Caki2 (cell line): ENCODE measurements at places on chromosomes 2 and 18. TPM values are rescaled to one million over a fixed set of nuclear protein-coding genes. Genes with fewer than 3 reads are reported as not detected.

GRCh38 chr2:133966720-133967304 lies 287.1 kb upstream of the MGAT5 start:
- no peak for DNase-seq

The TRABD2A gene
- total RNA-seq: 0.34 and 2.6 TPM in 2 replicates

- DNase-seq: no peak
Measured at GRCh38 chr2:241083091-241083415, 19.0 kb downstream of the MTERF4 start.

- no peak for DNase-seq
Measured at GRCh38 chr2:1800716-1801388, 56.5 kb upstream of the PXDN start.

The MC4R gene
- total RNA-seq: not detected in 2 replicates

DNA sequence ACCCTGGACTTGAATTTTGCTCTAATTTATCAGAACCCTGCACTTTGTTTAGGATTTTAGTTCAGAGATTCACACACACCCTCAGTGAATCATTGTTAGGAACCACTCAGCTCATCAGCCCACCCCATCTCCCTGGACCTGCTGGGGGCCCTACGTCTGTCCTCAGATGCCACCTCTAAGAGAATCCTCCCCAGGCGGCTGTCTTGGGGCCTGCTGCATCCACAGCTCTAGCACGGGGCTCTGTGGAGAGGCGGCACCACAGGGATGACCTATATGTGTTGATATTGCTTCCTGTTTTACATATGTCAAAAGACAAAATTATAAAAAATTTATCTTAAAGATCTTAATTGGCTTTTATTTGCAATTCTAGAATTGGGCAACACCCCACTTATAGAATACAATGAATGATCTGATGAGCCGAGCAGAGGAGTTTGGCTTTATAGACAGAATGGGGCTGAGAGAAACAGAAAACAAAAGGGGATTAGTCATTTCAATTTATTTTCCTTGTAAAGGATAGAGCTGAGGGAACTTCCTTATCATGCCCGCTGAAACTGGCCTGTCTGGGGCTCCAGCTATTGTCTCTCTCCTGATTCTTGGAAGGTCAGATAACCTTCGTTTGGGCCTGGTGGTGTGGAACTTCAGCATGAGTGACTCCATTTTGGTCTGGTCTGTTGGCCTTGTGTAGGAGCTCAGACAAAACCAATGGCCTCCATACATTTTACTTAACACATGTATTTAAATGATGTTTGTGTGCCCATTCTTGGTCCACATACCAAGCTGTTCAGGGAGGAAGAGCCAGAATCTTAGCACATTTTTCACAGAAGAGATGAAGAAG lies 1.4 kb downstream of the MYO7B start:
- no peak for DNase-seq

GRCh38 chr2:226758921-226759640 lies 40.5 kb downstream of the IRS1 start:
- DNase-seq: no peak

DNA sequence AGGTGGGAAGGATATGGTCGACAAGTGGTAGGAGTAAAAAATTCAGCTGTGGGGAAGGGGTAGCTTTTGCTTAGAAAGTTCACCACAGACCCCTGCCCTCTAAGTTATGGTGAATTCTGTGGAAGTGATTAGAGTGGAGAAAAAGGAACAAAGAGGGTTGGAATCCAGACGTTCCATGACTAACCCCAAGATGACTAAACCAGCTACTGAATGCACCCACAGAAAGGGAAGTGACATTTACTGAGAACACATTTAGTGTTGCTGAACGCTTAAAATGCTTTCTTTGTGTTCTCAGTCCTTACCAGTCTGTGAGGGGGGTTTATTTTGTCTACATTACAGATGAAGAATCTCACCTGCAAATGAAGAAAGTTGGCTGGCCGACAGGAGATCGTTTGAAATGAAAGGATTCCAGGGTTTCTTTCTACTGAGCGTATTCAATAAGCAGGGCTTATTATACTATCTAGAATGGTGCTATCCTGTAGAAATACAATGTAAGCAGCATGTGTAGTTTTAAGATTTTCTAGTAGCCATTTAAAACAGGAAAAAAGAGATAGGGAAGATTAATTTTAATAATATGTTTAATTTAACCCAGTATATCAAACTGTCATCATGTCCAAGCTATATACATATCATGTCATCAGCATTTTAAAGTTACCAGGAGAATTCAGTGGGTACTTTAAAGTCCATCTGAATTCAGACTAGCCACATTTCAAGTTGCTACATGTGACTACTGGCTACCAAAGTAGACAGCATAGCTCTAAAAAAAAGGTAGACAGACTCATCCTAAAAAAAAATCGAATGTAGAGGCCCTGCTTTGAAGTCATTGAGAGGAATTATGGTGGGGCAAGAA lies 60.1 kb downstream of the LIMS1 start:
- DNase-seq: peak; percentile 83

DNA sequence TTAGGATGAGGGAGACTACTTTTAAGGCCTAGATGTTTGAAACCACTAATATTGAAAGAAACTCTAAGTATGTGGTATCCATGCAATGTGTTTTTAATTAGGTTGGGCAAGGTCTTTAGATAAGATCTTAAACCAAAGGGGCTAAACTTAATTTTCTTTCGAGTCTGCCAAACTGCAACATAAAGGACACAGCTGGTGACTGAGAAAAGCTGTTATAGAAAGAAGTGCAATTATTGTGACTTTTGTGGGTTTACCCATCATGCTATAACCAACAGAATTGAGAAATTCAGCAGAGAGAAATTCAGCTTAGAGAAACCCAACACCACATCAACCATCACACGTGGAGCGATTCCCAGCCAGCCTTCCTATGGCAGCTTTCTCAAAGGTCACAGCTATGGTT lies 119.5 kb upstream of the LMAN1 start:
- no peak for DNase-seq

- no peak for DNase-seq
Measured at GRCh38 chr2:25482341-25482740, 140.6 kb upstream of the DNMT3A start.

DNA sequence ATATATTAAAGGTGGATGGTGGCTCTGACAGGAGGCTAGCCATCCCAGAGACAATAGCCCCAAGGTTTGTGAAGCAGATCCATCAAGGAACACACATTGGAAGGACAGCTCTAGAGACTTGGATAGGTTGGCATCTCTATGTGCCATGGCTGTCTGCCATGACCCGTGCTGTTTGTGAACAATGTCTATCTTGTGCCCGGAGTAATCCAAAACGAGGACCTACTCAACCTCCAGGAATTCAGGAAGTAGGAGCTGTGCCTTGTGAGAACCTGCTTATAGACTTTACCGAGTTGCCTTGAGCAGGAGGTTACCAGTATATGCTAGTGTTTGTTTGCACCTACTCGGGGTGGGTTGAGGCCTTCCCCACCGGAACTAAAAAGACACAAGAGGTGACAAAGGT lies 43.1 kb upstream of the SELENOI start:
- DNase-seq: no peak

- DNase-seq: no peak
Measured at GRCh38 chr18:24230766-24231165, 91.9 kb downstream of the CABYR start.

- DNase-seq: no peak
Measured at GRCh38 chr18:77087393-77088141, 45.0 kb downstream of the MBP start.

- no peak for DNase-seq
Measured at GRCh38 chr18:7370802-7371201, 139.9 kb downstream of the LRRC30 start.

The RIT2 gene
- total RNA-seq: not detected in 2 replicates

DNA sequence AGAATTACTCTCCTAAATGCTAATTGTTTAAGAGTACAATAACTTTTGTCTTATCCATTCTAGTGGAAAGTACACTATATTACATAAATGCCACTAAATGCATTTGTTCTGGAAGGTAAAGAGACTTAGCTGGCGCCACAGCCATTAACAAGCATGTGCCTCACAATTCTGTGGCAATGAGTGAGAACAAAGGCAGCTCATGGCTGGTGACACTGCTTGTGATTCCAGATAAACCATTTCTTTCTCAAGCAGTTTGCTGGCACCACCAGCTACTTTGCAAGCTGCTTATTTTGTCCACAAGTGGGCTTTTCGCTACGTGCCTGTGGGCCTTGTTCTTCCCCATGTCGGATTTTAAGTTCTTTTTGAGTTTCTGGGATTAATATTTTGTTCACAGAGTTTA lies 147.6 kb upstream of the SMAD7 start:
- no peak for DNase-seq

The GPR55 gene
- 0.03 and 0.49 TPM in 2 replicates for total RNA-seq

The YWHAQ gene
- total RNA-seq: 496 and 587 TPM in 2 replicates
